ENCODE measurements at places on chromosomes 2 and 18.

DNA sequence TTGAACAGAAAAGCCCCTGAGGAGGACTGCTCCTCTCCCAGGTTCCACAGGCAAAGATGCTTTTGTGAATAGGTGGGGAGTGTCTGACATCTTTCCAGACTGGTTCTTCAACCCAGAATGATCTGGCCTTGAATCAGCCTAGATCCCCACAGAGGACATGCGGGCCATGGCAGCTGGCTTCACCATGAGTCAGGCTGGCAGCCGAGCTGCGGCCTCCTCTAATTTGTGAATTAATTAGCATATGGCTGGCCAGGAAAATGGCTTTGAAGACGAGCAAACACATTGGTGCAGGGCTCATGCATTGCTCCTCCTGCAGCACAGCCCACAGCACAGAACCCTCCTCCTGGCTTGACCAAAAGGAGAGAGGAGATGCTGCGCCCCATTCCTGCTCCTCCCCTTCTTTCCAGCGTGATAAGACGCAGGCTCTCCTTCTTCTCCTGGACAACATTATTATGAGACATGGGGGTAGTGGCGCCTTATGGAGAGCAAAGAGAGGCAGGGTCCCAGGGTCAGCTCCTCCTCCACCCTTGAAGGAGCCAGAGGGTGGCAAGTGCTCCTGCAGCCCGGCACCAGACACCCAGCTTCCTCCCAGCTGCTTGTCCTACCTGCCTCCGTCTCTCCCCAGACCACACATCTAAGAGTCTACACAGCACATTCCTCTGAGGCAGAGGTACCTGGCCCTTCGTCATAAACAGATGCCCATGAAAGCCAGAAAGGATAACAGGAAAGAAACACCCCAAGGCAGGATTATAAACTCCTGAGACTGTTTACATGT is 66.7 kb downstream of the EDAR start:
- DNase-seq = peak; percentile 32

DNA sequence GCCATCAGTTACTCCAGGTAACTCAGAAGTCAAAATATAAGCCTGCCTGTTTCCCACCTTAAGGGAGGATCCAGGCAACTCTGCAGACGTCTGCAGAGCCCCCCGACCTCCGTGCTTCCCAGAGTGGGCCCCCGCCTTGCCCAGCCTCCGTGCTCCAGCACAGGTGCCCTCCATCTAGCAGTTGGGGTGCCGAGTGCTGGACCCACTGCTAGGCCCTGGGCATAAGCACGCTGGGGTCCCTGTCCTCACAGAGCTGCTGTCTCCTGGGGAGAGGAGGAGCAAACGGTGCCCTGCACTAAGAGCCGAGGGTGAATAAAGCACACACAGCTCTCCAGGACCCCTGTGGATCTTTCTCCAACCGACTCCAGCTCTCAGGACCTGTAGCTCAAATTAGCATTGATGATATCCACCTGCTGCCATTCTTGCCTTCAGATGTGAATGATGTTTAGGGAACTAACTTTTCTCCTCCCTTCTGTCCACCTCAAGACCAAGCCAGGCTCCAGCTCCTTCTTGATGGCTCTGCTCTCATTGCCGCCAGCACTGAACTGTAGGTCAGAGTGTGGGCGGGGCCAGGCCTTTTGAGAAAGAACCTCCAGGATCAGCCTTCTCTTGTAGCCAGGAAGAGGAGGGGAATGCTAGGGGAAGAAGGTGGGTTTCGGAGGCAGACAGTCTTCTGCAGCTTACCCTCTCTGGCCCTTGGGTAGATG is 121.2 kb downstream of the SMAD7 start:
- no peak for DNase-seq

DNA sequence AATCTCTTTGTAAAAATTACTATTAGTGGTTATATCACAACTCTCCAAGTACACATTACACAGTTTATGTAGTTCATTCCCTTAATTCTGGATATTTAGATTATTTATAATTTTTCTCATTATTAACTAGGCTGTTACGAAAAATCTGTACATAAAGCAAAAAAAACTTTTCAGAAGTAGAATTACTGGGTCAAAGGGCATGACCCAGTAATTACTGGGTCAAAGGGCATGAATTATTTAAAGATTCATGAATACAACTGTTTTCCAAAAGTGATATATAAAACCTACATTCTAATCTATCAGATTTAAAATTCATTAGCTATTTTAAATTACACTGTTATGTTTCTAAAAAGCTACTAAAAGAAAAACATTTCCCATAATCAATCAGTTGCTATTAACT is 55.3 kb downstream of the MSH6 start:
- DNase-seq = no peak

- peak; percentile 56 for DNase-seq
Measured at GRCh38 chr18:46334868-46335281, 230.7 kb downstream of the HAUS1 start.

GRCh38 chr2:84757648-84758047 is 123.2 kb downstream of the TRABD2A start:
- DNase-seq = no peak

- no peak for DNase-seq
Measured at GRCh38 chr2:26917135-26917836, 53.2 kb upstream of the MAPRE3 start.

DNA sequence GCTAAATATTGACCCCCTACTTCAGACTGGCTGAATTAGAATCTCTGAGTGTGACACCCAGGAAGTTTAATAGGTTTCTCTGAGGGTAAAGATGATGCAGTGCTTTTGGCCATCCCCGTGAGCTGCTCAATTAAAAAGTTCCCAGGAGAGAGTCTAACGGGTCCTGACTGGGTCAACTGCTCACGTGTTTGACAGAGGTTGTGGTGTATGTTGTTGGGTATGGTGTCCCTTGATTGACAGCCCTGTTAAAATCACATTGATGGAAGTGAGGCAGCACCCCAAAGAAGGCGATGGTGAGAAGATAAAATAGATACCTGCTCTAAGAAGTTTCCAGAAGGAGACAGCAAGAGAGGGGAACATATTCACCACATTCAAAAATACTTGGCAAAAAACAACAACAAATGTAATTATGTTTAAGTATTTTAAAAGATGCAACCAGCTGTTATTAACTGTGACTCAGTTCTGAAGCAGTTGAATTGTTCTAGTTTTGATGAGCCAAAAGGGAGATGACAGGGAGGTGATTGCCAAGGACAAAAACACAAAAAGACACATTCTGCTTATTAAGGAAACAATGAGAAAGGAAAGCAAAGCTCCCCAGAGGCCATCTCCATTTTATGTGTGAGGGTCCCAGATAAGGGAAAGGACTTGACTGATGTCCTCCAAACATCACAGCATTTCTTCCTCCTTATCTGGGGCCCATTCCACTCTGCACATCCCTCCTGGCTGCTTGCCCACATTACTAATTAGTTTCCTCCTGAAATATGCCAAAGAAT is 11.5 kb upstream of the GMCL1 start:
- no peak for DNase-seq

GRCh38 chr18:48441405-48441881 is 32.3 kb upstream of the ZBTB7C start:
- no peak for DNase-seq

GRCh38 chr2:71691747-71692441 is 238.5 kb downstream of the DYSF start:
- DNase-seq = no peak

- no peak for DNase-seq
Measured at GRCh38 chr2:27992787-27993401, 102.4 kb downstream of the BABAM2 start.

- DNase-seq = no peak
Measured at GRCh38 chr2:105928563-105928962, 183.9 kb downstream of the NCK2 start.

DNA sequence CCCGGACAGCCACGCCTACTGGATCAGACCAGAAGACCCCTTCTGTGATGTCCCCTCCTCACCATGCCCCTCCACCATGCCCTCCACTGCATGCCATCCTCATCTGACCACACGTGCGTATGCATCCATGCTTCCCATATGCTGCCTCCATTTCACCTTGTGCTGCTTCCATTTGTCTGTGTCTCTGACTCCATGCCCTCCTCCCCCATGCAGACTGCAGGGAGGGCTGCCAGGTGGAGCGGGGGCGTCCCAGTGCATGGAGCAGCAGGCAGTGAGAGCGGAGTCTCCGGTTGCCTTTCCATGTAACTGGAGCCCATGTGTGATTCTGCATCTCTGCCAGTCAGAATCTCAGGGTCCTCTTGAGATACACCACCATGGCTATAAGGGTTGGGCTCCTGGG is 52.6 kb downstream of the COA5 start:
- DNase-seq = no peak

GRCh38 chr18:9683418-9684396 is 24.4 kb upstream of the RAB31 start:
- DNase-seq = peak; percentile 80

DNA sequence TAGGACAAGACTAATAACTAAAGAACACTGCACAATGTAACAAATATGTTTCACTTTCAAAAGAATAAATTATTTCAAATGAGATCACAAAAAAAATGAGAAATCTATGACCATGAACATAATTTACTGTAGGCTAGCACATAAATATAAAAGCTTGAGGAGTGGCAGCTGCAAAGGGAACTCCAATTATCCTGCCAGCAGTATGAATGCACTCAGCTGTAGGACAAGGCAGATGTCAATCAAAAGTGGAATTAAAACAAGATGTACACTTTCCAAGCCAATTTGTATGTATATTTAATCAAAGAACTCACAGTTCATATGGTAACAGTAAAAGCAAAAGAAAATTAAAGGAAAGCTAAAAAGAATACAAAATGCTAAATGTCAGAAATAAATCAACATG is 76.6 kb upstream of the NCKAP5 start:
- no peak for DNase-seq

DNA sequence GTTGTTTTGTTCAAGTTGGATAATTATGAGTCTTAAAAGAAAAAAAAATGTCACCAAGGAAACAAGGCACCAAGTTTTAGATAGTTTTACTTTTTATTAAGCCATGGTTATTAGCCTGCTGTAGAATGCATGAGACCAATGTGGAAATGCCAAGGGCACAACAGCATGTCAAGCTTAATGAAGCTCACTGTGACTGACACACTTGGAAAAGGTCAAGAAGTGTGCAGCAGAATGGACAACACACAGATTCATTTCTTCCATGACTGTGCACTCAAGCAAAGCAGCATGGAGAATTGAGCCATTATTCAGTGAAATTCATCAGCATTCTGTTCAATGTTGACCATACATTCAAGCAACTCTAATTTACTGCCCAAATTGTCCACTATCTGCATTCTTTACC is 23.6 kb downstream of the SPHKAP start:
- DNase-seq = no peak

GRCh38 chr2:161569401-161569800 is 54.8 kb upstream of the SLC4A10 start:
- no peak for DNase-seq

- no peak for DNase-seq
Measured at GRCh38 chr2:113858764-113859163, 31.1 kb upstream of the ACTR3 start.

DNA sequence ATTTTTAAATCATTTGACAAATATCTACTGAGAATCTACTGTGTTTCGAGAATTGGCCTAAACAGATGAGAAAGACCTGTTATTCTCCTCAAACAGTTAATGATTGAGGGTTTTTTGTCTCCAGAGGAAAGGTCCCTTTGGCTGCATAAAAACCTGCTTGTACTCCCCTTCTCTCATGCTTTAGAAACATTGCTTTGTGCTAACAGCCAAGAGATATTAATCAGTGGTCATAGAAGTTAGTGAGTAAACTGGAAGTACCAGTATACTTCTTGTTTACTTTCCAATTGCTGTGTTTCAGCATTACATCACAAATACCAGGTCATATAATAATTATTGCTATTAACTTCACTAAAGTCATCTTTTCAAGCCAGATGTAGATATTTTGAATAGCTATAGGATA is 34.1 kb downstream of the ITGB6 start:
- DNase-seq = no peak

- DNase-seq = no peak
Measured at GRCh38 chr2:208175840-208176153, 12.4 kb upstream of the CRYGA start.

GRCh38 chr2:156189143-156189542 is 143.4 kb downstream of the NR4A2 start:
- no peak for DNase-seq
